ENCODE measurements at places on chromosomes 3 and 15.

DNA sequence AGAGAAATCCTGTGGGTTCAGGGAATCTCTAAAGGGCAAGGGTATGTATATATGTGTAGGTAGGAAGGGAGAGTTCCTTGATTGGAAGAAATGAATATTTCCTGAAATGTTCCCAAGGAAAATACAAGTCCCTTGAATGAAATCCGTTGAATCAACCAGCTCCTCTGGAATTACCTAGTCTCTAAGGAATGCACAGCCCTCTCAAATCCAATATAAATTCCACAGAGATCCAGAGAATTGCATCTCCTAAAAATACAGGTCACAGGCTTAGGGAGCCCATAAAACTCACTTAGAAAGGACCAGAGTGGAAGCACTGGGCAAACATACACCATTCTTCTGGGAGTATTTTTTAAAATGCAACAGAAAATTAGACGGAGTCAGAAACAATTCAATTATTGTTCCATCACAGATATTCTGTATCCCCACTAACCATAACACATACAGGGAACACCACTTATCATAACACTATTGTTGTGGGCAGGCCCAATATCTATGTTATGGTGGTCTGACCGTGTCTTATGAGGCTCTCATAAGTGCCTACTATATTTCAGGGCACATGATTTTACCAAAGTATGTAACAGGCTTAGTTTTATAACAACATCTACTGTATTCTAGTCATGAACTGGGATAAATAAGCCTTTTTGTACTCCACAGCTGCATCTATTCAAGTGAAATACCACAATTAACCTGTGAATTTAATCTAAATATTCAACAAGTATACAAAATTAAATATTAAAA is 43.7 kb downstream of the IGSF11 start:
- no peak for DNase-seq

DNA sequence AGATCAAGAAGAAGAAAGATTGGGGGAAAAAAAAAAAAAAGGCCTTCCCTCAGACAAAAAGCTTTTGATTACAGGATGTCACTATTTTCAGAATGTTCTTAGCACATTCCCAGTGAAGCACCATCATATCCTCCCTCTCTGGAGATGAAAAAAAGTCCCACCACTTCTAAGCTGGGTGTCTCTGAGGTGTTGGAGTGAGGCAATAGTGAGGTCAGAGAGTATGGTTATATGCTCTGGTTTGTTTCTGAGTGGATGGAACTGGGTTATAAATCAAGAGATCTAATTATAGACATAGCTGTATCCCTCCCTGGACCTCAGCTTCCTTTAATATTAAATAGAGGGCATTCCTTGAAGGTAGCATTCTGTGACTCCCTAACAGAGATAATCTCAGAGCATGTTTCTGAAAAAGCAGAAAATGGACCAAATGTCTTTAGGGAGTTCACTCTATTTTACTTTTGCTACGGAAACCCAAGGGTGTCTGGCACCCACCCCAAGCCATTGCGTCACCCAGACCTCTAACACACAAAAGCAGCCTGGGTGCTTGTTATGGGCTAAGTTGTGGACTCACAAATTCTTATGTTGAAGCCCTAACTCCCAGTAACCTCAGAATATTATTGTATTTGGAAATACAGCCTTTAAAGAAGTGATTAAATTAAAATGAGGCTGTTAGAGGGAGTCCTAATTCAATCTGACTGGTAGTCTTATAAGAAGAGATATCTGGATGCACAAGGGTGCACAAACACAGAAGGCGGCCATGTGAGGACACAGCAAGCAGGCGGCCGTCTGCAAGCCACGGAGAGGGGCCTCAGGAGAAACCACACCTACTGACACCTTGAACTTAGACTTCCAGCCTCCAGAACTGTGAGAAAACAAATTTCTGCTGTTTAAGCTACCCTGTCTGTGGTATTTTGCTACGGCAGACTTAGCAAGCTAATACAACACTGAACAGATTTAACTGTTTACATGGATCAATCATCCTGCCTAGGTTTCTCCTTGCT is 81.5 kb downstream of the MB21D2 start:
- DNase-seq = no peak

DNA sequence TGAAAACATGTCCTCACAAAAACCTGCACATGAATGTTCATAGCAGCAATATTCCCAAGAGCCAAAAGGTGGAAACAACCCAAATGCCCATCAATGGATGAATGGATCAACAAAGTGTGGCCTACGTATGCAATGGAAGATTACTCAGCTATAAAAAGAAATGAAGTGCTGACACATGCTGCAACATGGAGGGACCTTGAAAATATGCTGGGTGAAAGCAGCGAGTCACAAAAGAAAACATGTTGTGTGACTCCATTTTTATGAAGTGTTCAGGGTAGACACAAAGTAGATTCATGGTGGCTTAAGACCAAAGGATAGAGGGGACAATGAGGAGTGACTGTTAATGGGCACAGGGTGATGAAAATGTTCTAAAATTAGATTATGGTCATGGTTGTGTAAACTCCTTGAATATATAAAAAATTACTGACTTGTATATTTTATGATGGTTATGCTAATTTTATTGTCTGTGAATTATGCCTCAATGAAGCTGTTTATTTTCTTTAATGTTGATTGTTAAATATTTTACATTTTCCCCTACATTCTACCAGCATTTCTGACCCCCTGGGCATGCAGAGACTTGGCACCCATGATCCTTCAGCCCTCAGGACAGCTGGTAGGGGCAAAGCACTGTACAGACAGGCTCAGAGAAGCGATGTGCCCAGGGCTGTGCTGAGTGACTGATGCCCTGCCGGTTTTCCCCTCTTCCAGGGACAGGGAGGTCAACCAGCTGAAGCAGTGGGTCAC is 37.8 kb downstream of the CFAP100 start:
- DNase-seq = no peak

DNA sequence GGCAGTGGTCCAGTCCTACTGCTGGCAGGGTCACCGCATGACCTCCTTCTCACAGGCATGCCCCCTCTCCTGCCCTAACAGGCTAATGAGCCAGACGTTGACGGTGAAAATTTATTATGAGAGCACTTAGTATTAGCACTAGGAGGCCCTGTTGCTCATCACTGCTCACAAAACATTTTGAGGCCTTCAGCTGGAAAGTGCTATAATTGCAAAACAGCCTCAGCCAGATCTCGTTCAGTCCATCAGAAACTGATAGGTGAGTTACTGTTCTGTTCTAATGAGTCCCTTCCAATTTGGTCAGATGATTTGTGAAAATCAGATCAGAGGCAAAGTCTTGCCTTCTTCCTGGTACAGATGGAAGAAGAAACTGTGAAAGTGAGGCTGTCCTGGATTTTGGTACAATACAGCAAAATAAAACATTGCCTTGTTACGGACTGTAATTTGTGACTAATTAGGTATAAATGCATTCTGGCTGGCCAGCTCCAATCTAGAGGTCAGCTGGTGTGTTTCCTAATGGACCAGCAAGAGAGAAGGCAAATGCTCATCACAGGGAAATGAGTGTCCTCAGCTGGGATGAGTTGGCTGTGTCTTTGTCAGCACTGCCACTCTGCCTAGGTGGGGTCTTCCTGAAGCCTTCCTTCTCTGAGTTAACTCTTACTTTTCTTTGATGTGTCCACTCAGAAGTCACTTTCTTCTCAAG is 316.8 kb downstream of the CHST2 start:
- DNase-seq = no peak

DNA sequence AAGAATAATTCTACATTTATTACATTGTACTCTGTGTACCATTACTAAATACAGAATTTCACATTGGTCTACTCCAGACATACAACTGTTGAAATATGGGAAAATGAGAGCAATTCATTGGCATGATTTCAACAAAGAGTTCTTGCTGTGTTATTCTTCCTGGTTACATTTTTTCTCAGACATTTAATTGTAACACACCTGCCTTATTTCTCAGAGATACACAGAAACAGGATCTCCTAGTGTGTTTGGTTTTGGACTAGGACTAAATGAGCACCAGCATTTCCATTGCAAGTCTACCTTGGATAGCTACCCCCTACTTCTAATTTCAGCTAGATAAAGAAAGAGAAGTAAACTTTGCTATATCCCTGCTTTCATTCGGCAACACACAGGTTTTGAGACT is 274.3 kb upstream of the CNTN4 start:
- DNase-seq = no peak

- no peak for DNase-seq
These were observed 18.8 kb upstream of the MOBP start for GRCh38 chr3:39448506-39449233.

DNA sequence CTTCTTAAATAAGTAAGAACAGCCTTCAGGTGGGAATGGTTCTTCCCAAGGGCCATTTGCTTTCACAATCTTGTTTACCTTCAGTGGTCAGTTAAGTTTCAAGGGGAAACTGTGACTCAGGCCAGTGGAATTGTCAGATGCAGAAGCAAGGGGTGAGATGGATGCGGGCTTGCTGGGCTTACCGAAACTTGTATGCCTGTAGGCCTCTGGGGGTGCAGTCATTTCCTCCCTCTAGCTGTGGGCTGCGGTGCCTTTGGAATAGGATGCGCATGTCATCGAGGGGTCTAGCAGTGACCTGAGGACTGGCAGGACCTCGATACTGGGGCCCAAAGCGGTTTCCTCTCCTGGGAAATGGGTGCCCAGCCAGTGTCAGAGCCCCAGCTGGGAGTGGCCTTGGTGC is 121.6 kb downstream of the EEFSEC start:
- no peak for DNase-seq

DNA sequence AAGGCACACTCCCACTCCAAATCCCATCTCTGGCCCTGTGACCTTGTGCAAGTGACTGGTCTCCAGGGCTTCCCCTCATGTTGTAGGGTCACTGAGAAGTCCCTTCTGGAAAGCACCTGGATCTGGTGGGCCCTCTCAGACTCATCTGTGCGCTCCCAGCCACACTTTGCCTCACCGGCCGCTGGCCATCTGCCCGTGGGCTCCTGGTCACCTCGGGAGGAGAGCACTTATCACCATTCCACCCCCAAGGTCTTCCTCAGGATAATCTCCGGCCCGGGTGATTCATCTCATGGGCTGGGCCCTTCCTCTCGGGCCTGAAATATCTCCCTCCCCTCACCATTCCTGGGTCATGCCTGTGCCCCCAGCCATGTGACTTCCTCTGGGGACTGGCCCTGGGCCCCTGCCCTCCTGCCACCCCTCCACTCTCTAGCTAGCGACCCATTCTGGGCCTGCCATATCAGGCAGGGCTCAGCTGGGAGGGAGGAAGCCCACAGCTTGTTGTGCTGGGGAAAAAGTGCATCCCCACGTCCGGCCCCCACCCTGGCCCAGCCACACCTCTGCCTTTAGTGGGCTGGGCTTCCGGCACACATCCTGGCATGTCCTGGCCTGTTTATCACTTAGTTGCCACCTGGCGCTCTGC is 10.6 kb upstream of the WNT7A start:
- DNase-seq = no peak

GRCh38 chr3:61924090-61924735 is 362.8 kb downstream of the PTPRG start:
- DNase-seq = no peak

DNA sequence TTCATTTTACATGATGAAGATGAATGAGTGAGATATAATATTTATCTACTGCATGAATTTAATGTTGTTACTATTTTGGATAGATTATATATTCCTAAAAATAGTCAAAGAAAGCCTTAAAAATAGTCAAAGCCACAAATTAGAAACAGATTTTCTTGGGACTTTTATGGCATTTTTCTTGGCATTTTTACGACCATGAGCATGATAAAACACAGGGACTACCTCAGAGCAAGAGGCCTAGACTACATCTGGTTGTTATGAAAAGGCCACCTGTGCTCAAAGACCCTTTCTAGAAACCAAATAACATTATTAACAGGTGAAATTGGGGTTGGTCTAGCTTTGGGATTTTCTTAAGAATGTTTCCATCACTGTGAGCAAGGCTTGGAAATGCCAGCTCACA is 281.0 kb downstream of the OXSM start:
- no peak for DNase-seq

- no peak for DNase-seq
These were observed 24.6 kb upstream of the ZNF280D start for GRCh38 chr15:56757875-56758274.

- no peak for DNase-seq
These were observed 18.2 kb downstream of the ATP1B3 start for GRCh38 chr3:141894524-141895176.

GRCh38 chr15:42908538-42908937 is 12.0 kb downstream of the TTBK2 start:
- no peak for DNase-seq

- DNase-seq = no peak
These were observed 689.7 kb upstream of the BCHE start for GRCh38 chr3:166526881-166527280.

DNA sequence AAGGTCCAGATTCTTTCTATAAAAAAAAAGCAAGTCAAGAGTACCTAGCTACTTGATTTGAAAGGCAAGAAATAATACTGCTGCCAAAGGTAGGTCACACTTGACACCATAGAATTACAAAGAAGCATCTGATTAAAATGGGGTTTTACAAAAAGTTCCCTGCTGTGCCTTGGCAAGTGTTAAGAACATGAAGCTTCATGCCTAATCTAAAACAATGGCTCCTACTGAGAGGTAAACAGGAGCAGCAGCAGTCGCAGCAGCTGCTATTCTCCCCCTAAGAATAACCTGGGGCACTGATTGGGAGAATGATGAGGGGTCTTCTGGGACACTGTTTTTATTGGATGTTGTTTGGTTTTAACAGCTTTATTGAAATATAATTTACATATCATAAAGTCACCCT is 14.1 kb downstream of the UBP1 start:
- DNase-seq = peak; percentile 76

- DNase-seq = no peak
These were observed 30.4 kb downstream of the SECISBP2L start for GRCh38 chr15:49015896-49016295.

DNA sequence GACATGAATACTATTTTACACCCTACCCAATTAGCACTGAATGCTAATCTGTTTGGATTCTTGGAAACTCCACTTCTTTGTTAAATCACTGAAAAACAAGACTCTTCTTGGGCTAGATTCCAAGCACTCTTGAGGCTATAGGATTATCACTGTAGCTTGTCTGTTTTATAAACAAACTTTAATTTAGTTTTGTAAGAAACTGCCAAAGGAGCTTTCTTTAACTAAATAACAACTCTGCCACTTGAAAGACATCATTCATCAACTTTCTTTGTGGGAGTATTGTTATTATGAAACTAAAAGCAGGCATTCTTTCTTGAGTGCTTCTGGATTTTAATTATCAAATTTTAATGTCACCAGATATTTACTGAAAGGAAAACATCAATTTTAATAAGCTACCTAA is 24.1 kb downstream of the CBLB start:
- no peak for DNase-seq
